Activated naive CD4-positive, alpha-beta T cell (primary cell): ENCODE measurements at places on chromosomes 1 and 21.

GRCh38 chr1:237542525-237543418 lies 347.9 kb downstream of the ZP4 start:
- no peak for DNase-seq

GRCh38 chr21:24197923-24198322 lies 1409.4 kb downstream of the MRPL39 start:
- no peak for DNase-seq

DNA sequence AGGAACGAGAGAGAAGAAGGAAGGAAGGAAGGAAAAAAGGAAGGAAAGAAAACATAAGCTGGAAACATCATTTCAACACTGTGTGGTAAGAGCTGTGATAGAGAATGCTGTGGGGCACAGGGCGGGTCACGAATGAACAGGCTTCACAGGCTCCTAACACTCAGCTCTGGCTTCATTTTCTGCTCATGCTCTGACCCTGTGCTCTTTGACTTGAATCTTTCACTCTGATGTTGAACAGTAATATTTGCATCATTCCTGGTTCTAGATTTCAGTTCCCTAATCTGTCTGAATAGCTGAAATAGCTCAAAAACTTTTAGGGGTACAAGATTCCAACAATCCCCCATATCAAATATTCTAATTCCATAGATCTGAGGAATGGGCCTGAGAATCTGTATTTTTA lies 207.3 kb downstream of the LHX8 start:
- DNase-seq, result no peak

- DNase-seq, result no peak
Observed at GRCh38 chr1:110443451-110443850, 7.5 kb upstream of the PROK1 start.

- no peak for DNase-seq
Observed at GRCh38 chr1:218281285-218281684, 3.8 kb upstream of the RRP15 start.

DNA sequence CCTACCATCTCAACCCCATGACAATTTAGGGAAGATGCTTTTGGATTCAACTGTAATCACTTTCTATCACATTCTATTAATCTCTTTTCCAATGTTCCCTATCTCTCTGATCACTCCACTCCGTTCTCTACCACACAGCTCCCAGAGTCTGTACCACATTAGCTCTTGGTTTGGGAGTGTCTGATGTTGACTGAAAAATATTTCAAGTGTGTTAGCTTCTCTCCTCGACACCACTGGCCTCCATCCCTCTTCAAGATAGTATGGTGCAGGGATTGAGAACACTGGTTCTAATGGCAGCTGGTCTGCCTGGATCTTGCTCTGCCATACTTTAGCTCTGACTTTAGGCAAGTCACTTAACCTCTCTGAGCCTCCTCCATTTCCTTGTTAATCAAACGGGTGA lies 39.9 kb downstream of the ATP1A1 start:
- DNase-seq, result no peak

DNA sequence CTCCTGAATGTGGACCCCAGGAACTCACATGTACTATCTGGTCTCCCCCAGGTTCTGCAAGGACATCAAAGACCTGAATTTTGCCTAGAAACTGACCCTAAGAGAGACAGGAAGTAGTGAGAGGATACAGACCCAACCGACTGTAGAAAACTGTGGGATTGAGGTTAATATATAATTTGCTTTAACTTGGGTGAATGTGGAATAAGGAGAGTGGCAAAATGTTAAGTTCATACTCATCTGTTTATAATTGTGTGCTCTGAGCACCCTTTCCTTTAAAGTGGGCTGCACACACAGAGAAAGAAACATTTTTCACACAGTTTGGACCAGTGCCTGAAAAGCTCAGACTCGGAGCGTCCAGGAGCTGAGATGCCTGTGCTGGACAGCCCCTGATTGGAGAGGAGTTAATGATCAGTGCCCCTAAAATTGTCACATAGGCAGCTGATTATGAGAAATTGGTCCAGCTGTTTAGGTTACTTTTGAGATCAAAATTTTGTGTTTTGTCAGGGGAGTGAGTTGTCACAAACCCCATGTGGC lies 37.2 kb downstream of the ROR1 start:
- DNase-seq, result no peak

- no peak for DNase-seq
Observed at GRCh38 chr1:3271866-3272265, 182.6 kb upstream of the ARHGEF16 start.

GRCh38 chr1:199042193-199042592 lies 403.4 kb downstream of the PTPRC start:
- no peak for DNase-seq

DNA sequence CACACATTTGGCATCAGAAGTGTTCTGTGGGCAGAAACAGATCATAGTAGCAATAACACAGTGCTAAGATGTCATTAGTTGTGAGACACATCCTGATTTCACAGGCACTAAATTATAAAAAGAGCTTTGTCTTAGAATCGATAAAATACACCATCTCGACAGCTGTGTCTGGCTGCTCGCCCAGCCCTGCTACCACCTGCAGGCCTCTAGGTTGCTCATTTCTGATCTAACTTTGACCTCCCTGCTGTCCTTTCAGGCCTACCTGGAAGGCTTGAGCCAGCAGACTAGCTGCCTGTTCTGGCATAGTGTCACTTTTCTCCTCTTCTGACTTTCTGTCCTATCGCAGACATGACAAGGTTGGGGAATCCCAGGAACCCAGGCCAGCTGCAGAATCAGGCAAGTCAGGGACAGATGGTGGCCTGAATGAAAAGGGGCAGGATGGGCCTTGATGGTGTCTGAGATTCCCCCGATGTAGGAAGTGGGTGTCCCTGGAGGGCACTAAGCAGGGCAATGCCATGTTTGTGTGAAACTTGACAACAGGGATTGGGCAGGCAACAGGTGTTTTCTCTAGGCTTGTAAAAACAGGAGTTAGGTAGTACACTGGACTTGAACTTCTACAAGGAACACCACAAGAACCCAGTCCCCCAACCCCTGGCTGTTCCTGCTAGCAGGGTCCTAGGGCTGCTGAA lies 66.6 kb upstream of the RHOU start:
- no peak for DNase-seq

DNA sequence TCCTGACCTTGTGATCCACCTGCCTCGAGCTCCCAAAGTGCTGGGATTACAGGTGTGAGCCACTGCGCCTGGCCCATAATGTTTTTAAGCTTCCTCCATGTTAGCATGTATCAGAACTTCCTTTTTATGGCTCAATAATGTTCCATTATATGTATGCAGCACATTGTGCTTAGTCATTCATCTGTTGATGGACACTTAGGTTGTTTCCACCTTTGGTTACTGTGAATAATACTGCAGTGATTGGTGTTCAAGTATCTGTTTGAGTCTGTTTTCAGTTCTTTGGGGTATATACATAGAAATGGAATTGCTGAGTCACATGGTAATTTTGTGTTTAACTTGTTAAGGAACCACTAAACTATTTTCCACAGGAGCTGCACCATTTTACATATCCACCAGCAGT lies 17.7 kb downstream of the CMPK1 start:
- no peak for DNase-seq

DNA sequence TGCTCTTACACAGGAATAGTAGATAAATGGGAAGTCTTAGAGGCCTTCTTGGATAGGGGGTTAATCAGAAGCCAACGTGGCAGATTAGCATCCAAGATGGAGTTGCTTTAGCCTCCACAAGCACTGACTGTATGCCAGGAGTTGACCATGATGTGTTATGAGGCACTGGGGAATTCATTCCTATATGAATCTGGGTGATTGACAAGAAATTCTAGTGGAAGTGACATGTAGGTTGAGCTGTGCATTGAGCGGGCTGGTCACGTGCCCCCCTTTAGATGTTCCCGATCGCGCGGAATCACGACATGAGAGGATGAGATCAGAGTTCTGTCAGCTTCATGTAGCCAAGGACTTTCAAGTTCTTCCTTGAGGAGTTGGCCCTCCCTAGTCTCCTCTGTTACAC lies 31.7 kb downstream of the GALNT2 start:
- no peak for DNase-seq

DNA sequence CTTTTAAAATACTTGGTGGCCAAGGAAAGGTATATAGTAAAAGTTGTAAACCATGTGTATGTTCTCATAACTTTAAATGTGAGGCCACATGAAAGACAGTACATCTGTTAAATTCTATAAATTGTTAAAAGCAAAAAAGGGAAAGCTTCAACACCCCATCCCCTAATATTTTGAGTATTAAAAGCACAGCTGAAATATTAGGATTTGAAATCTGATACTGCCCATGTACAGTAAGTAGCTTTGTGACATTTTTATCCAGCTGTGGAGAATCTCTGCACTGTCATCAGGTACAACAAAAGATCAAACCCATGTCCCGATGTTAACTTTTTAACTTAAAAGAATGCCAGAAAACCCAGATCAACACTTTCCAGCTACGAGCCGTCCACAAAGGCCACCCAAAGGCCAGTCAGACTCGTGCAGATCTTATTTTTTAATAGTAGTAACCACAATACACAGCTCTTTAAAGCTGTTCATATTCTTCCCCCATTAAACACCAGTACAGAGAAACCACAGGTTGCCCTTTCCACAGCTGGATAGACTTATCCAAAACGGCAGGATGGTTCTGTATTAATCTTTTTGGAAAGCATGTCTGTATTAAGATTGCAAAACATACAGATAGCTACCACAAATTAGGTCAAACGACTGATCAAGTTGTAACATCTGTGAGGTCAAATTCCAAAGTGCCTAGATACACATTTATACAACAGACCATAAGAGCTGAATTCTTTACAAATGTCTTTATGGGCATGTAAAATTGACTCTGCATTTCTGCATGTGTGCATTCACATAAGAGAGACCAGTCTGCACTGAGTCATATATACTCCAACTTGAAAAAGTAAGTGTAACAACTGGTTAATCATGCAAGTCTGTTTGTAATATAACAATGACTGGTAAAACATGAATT lies 5.2 kb downstream of the IRF2BP2 start:
- DNase-seq, result no peak

DNA sequence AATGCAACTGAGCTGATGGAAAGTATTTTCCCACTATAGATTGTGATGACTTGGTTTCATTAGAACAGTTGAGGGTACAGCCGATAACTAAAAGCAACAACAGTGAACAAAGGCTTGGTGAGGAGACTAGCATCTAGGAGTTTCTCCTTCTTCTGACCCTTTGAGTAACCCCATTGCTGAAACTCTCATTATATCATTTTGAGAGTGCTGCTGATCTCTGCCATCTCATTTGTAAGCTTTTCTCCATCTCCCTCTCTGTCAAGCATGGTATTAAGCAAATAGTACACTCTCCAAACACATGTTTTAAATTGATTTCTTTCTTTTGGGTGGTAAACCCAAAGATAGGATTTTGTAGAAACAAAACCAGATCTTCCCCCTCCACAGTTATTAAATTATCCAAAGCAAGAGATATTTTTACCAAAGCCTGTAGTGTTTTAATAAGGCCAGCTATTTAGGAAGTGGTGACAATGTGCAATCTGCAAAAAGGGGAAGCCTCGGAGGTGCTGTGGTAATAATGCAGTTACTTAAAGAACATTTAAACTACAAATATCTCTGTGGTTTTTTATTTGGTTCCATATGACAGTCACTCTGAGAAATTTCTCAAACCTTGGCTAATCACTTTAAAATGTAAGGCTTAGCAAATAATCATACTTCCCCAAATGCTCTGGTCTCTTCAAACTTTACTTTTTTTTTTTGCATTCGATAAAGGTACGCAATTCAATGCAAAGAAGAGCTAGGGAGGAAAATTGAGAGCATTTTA lies 287.5 kb downstream of the HLX start:
- DNase-seq, result no peak

DNA sequence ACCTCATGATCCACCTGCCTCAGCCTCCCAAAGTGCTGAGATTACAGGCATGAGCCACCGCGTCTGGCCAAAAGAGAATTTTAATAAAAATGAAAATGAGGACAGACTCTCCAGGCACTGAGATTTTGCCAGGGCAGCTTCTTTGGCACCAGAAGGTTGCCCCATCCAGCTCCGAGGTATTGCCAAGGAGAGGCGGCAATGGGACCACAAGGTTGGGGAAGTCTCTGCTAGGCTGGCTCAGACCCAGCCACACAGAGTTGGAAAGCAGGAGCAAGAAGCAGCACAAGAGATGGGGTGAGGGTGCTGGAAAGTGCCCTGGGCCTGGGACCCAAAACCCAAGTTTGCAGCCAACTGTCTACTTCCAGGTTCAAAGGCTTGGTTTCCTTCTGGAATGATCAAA lies 200.9 kb downstream of the HHIPL2 start:
- no peak for DNase-seq
